ENCODE measurements at places on chromosomes 3 and 15.

DNA sequence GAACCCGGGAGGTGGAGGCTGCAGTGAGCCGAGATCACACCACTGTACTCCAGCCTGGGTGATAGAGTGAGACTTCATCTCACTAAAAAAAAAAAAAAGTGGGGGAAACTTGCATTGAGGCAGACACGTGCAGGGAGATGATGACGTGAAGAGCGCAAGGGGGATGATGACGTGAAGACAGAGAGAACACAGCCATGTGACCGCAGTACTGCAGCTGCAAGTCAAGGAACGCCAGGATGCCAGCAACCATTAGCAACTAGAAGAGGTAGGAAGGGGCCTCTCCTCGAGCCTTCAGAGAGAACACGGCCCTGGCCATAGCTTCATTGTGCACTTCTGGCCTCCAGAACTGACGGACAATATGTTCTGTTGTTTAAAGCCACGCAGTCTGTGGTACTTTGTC lies 28.3 kb downstream of the RFT1 start:
- no peak for DNase-seq

DNA sequence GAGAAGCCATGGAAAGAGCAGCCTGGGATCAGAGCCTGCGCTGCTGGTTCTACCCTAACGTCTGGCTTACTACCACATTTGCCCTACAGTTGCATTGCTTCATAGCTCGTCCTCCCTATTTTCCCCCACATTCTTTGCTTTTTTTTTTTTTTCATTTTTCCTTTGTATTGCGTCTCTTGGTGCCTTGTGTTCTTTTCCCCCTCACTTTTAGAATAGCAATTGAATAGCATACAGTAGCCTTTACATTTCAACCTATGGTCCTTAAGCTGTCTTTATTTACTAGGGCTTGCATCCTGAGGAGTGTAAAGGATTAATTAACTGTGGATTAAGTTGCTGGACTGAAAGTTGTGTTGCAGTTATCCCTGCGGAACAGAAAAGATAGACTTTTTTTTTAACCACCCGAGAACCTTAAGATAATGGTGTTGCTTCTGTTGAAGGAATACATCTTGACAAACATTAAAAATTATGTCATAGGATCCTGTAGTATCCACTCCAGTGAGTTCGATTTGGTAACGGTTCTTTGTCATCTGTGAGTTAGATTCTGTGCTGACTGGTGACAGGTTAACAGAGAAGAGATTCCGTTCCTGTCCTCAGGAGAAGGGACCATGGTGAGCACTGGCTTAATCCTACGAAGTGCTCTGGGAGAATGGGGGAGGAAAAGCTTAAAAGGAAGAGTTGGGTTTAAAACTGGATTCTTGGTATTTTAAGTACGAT lies 417.4 kb upstream of the NAALADL2 start:
- DNase-seq: no peak

DNA sequence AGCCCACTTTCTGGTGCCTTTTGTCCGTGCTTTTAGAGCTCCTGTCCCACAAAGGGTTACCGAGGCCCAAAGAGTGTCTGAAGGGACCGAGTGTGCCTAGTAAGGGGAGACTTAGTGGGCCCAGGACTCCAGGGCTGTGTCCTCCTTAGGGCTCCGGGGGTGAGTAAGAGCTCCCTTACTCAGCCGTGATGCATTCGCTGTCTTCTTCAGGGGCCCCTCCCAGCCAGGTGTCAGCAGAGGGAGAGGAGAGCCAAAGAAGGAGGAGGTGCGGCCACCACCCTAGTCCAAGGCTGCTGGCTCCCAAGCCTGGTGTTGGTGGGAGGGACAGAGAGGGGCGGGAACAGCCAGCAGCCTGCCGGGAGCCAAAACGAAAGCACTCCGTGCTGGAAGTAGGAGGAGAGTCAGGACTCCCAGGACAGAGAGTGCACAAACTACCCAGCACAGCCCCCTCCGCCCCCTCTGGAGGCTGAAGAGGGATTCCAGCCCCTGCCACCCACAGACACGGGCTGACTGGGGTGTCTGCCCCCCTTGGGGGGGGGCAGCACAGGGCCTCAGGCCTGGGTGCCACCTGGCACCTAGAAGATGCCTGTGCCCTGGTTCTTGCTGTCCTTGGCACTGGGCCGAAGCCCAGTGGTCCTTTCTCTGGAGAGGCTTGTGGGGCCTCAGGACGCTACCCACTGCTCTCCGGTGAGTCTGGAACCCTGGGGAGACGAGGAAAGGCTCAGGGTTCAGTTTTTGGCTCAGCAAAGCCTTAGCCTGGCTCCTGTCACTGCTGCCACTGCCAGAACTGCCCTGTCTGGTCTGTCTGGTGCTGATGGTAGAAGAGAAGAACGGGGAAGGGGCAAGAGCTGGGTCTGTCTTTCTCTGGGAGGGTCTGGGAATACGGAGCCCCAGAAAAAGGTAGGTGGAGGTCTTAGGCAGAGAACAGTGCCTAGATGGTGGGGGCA lies at the start of gene IL17RC:
TSS of gene IL17RC (plus strand) at position 365 of the 947 bp plus-strand sequence. CDS start at position 583, 218 bp downstream.
- no peak for DNase-seq

GRCh38 chr3:84039099-84039498 lies 919.7 kb upstream of the CADM2 start:
- DNase-seq: no peak

- DNase-seq: no peak
Observed at GRCh38 chr3:171883893-171884279, 40.7 kb downstream of the TMEM212 start.

All from stimulated activated CD8-positive, alpha-beta memory T cell treated with anti-CD3 and anti-CD28 coated beads, Interleukin-15, amount 100 ng/mL, for 4 hours (primary cell).